ENCODE measurements at places on chromosomes 7 and 10. TPM values are rescaled to one million over a fixed set of nuclear protein-coding genes. Genes with fewer than 3 reads are reported as not detected.

PRXL2A gene
- total RNA-seq, result 112 TPM

PON1 gene
- not detected for total RNA-seq

EMX2 gene
- 0.26 TPM for total RNA-seq

VSTM4 gene
- total RNA-seq, result 21.0 TPM

ABCB4 gene
- 5.6 TPM for total RNA-seq

WIPF3 gene
- total RNA-seq, result 3.8 TPM

BHLHA15 gene
- total RNA-seq, result 0.37 TPM
